ENCODE measurements at places on chromosomes 5 and 9.

GRCh38 chr9:8876303-8876702, 1076.7 kb upstream of the DMAC1 start:
- DNase-seq: no peak

DNA sequence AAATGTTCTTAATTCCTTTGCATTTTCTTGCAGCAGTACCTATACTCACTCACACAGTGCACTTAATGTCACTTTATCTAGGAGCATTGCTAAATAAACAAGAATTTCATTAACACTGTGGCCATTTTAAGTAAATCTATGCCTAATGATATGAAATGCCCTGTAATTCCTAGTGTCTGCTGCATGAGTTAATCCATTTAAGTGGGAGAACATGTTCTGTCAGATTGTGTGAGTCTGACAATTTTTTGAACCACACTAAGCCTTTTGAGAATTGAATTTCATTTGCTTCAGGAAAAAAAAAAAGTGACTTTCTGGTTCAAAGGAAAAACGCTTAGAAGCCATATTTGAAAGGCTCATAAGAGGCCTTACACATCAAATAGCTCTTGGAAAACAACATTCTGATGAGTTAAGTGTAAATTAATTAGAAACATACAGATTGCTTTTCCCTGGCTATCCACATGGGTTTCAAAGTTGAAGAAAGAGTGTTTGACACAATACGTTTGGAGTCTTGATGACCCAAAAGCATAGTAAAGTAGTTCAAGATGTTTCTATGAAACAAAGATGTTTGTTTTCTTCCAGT, 446.7 kb upstream of the GRAMD2B start:
- DNase-seq: no peak

- no peak for DNase-seq
Observed at GRCh38 chr5:94266170-94266569, 352.2 kb downstream of the KIAA0825 start.

- no peak for DNase-seq
Observed at GRCh38 chr9:77021922-77022782, 2.7 kb downstream of the FOXB2 start.

DNA sequence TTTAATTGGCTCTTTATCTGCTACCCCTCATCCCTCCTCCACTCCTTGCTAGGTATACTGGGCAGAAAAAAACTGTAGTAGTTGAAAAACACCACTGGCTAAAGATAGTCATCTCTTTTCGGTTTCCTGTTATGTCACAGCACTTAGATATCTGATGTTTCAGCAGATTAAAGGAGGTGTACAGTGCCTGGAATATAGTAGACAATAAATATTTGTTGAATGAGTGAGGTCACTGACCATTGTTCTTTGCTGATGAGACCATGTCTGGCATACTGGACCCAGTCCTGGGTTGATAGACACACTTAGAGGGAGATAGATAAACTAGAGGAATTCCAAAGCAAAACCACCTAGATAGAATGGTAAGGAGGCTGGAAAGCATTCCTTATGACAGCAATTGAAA, 3.2 kb downstream of the GRPEL2 start:
- no peak for DNase-seq

GRCh38 chr9:99822806-99823591, 1.3 kb downstream of the NR4A3 start:
- no peak for DNase-seq

DNA sequence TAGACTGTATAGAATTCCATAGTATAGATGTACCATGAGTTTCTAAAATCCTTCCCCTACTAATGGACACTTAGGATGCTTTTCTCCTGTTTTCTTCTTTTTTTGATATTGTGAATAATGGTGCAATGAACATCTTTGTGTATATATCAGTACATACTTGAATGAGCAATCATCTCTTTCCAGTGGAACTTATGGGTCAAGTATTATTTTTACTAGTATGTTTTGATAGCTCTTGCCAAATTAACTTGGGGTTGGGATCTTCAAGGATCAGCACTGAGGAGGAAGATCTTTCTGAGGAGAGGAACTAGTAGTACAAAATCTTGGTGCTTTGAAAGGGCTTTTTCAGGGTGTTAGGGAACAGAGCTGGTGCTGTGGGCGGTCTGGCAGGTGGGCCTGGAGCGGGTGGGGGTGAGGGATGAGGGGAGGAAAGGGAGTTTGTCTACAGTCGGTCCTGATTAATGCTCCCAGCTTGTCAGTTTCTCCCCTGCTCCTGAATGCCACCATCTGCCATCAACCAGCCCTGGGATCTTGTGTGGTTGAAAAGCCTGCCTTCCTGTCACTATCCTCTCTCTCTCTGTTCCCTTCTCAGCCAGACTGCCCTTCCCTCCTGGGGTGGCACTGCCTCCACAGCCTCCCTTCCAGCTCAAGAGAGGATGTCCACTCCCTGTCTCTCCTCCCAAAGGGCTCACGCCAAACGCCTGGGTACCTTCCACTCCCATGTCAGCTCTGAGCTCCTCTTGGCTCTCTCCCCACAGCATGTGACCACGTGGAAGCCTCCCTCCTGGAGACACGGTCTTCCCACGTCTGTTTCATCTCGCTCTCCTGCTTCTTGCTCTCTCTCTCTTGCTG, 185.9 kb downstream of the DAB2IP start:
- no peak for DNase-seq

DNA sequence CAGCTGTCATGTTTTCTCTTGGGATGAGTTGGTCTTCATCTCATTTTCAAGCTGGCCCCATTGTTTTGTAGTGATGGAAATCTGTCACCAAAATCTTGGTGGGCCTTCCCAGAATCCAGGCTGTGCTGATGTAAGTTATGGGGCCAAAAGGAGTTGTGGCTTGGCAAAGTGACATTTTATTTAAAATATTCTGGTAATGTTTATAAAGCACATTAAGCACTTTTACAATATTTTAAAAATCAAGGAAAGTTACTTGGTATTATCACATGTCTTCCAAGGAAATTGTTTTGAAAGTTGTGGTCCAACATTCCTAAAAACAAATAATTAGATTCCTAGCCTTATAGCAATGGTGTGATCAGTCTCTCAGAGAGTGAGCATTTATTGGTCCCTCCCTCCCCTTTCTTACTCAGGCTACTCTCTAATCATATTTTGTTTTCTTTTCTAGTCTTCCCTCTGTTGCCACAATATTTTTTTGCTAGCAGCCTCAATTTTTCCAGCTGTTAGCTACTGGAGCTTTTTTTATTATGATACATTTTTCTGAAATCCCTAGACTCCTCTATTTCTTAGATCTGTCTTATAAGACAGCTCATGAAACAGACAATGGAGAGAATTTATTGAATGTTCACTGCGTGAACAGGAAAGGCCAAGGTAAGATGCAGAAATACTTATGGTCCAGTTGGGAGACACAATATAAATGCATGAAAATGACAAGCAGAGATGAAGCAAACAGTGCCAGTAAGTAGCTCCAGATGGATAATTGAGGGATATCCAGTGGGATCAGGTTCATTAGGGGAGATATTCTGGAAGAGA, 408.1 kb upstream of the ZNF608 start:
- DNase-seq: no peak

DNA sequence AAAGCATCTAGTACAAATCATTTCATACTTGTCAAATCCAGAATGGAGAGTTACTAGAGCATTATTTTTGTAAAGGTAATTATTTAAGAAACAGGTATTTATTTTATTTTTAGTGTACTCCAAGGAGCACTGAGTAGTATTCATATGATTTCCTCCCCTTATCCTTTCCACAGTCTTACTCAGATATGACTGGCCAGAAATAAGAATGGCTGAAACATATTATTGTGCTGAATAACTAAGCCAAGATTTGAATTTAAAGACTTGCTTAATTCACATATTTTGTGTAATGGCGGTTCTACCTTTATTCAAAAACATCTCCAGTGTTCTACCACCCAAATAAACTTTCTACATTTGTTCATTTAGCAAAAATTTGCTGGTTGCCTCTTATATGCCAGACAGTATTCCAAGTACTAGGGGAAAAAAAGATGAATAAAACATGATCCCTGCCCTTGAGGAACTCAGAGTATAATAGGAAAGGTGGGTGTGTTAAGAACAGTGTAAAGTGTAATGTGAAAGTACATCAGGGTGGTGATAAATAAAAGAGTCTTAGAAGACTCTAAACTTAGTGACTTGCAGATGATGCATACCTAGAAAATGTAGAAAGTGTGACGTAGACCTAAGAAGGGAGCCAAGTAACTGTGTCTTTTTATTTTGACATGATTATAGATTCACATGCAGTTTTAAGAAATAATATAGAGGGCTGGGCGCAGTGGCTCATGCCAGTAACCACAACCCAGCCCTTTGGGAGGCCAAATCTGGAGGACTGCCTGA, 110.4 kb upstream of the GRHPR start:
- no peak for DNase-seq

DNA sequence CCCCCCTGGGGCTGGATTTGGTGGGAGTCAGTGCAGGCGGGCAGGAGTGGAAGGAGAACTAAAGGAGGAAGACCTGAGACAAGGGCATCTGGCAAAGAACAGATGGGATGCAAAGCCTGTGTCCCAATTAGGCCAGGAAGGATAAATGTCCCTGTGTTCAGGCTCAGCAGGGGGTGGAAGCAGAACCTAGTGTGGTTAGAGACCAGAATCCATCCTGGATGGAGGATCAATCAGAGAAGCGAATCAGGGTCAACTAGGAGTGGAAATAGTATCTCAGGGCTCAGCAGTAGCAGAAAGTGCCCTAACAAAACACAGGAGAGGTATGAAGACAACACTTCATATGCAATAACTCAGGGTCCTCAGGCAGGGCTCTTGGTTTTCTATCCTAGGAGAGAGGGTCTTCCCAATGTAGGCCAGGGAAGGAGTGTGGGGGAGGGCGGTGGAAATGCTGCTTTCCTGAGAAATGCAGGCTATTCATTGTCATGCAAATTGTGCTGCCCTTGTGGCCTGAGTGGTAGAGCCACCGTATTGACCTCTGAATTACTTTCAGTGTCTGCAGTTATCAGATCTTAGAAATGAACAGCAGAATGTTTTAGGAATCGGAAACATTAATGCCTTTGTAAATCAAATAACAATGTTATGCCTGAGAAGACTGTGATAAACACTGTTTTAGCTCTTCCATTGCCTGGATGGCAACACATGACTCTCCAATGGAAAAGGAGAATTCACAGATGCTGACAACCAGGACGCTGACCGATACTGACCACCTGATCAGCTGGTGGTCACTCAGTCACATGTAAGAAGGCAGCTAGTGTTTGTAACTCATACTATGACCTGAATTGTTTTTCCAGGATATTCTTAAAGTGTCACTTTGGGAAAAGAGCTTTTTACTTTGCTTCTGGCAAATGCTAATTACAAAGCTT, 323.6 kb downstream of the SEMA5A start:
- DNase-seq: no peak

GRCh38 chr5:59831326-59832010, 62.1 kb downstream of the PDE4D start:
- no peak for DNase-seq

DNA sequence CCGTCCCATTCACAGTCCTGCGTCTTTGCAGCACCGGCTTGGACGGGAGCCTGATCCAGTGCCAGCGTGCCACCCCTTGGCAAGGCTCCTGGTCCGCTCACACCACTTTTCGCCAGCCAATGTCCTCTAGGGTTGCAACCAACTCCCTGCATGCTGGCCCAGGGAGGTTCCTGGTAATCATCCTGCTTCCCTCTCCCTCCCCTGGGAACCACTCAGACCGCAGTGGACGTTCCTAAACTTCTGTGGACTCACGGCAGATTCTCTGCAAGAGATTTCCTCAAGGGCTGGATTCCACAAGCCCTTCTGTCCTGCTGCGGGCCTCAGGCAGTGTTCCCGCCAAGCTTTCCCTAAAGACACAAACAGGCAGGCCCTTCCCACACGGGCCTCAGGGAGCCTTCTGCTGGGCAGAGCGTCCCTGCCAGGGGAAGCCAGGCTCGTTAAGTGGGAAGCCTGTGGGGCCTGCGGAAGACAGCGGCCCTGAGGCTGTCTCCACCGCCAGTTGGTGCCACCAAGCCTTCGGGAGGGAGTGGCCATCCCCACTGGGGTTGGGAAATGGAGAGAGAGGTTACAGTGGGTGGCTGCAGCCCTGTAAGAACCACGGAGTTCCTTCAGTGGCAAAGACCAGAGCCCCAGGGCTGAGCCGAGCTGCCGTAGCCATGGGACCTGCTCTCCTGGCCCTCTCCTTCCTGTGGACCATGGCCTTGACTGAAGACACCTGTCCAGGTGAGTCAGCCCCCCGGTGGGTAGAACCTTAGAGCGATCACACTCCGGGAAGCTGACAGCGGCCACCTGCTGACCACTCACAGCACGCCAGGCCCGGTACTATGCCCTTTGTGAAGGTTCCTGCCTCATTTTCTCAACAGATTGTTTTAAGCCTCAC, 16.4 kb upstream of the FCN2 start:
- no peak for DNase-seq

DNA sequence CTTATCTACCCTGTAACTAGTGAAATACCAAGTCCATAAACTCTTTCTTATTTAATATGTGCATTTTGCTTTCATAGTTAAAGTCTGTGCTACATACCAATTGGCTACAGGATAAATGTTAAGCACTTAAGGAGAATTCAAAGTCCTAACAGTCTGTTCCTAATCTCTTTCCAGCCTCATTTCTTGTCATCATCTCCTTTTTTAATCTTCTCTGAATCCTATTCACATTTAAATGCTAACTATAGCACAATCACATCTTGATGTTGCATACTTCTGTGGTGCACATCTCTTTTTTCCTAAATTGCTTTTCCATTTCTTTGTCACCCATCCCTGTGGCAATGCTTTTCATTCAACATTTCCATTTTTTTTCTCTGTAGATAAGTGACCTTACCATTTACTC, 996.1 kb upstream of the TYRP1 start:
- DNase-seq: no peak

Data from NB4 (cell line).